ENCODE measurements at places on chromosomes 6 and 20.

GRCh38 chr6:106279179-106279578 lies 46.4 kb downstream of the ATG5 start:
- no peak for DNase-seq

GRCh38 chr6:81863123-81863522 lies 110.6 kb upstream of the TENT5A start:
- no peak for DNase-seq

- DNase-seq = no peak
Observed at GRCh38 chr6:44043479-44044153, 83.6 kb downstream of the MRPL14 start.

DNA sequence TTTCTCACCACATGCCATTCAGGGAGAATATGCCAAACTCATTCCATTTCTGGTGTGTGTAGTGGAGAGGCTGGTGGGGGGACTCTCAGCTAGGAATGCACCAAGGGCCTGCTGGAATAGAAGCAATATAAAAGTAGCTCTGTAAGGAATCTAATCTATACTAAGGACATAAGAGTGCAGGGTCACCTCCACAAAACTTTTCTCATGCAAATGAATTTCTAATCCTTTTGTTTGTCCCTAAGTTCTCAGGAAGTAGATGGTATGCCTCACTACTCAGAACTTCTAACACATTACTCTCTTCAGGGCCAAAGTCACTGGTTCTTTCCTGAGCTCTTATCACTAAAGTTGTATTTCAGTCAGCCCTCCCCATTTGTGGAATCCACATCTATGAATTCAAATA lies 427.2 kb downstream of the C6orf118 start:
- DNase-seq = no peak

GRCh38 chr6:155274106-155274505 lies 10.3 kb downstream of the CLDN20 start:
- DNase-seq = no peak

GRCh38 chr6:142985281-142985680 lies 40.3 kb upstream of the HIVEP2 start:
- DNase-seq = no peak

DNA sequence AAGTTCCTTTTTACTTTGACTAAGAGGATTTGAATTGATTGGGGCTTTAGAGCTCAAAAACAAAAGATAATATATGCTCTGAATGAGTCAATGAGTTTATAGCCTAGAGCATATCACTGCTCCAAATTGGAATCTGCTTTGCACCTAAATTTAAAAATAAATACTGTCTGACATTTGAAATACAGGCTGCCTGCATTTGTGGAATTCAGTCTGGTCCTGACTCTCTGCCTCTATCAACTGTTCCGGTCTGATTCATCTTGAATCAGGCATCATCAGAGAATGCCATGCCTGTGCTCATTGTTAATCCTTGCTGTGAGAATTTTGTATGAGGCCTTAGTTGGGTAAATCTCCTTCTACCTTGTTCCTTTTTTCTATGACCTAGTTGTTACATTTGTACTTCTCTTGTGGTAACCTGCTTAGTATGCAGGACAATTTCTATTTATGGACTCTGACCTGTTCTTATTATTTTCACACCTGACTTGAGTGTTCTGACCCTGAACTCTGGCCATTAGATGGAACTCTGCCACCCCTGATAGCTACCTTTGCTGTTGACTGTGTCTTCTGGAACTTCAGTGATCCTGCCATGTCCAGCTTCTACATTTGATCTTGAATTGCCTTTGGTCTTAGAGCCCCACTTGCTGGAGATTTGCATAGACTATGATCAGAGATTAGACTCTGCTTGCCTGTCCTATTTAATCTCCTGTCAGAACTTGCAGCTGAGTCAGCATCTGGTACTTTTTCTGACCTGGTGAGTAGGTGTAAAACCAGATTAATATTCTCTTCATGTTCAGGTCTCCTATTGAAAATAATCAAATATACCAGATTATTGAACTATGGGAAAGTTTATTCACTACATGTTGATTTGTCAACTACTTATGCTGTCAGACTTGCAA lies 442.7 kb upstream of the HS3ST5 start:
- no peak for DNase-seq

DNA sequence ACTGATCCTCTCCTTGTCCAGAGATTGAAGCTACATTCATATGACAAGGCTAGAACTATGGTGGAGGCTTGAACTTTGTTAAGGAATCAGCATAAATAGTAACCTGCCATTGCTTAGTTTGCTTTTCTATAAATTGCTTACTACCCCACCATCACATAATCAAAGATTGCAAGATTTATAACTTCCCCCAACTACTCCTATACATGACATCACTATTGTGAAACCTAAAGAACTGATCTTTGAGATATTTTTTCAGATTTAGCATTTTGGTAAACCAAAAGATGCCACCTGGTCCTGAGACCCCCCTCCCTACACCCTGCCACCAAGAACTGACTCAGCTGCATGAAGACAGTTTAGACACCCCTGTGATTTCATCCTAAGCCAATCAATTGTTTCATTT lies 385.3 kb downstream of the CDC5L start:
- DNase-seq = no peak

DNA sequence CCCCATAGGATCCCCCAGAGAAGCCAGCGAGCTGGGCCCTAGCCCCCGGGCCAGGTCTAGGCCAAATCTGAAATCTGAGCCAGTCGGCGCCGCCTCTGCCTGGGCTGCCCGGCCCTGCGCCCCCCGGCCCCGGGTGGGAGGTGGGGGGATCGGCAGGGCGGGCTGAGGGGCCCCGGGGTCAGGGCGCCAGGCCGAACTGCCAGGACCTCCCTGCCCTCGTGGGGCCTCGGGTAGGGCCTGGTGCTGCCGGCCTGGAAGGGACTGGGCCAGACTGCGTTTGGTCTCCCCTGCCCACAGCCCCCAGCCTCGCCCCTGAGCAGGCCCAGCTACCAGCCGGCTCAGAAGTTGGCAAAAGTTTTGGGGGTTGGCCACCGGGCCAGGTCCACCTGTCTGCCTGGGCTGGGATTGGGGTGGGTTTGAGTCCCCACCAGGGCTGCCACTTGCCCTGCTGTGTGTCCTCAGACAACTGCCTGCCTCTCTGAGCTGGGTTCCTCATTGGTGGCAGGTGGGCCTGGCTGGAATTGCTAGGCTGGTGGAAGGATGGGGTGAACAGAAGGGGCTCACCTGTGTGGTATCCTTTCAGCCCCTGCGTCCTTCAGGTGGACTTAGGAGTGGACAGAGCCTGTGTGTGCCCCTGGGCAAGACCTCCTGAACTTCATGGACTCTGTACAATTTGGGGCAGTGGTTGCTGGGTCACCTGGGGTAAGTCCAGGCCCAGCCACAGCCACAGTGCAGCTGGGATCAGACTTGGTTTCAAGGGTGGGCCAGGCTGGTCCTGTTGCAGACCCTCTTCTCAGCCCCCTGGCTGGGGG lies 801 bp downstream of the SRC start:
- no peak for DNase-seq

- no peak for DNase-seq
Observed at GRCh38 chr6:120260636-120261035, 911.1 kb upstream of the MAN1A1 start.

Data from effector memory CD4-positive, alpha-beta T cell (primary cell).